ENCODE measurements at places on chromosomes 6 and 20. TPM values are rescaled to one million over a fixed set of nuclear protein-coding genes. Genes with fewer than 3 reads are reported as not detected.

Gene SYNDIG1
- not detected for total RNA-seq

Gene DNMT3B
- 0.43 TPM for total RNA-seq

Gene DEF6
- 232 TPM for total RNA-seq

Gene FOXS1
- not detected for total RNA-seq

Gene NFATC2
- total RNA-seq = 141 TPM

Gene WFDC12
- not detected for total RNA-seq

Gene BPIFB1
- total RNA-seq = not detected

Gene GPR6
- total RNA-seq = not detected

Gene HLA-DOB
- total RNA-seq = 10.4 TPM

Gene OVOL2
- total RNA-seq = not detected

Gene FOXF2
- total RNA-seq = not detected

Gene MAP7
- 0.14 TPM for total RNA-seq

Gene DEFB132
- not detected for total RNA-seq

Gene LY6G6D
- total RNA-seq = not detected

Gene METTL24
- total RNA-seq = 0.24 TPM

Gene EFCAB8
- 1.2 TPM for total RNA-seq

Gene OR2B6
- not detected for total RNA-seq

Gene FAXC
- total RNA-seq = not detected

Gene ULBP3
- 0.64 TPM for total RNA-seq

Gene NKAPL
- 0.31 TPM for total RNA-seq

Gene PPP1R16B
- total RNA-seq = 62.3 TPM

Gene SAPCD1
- 14.5 TPM for total RNA-seq

Gene EPB41L2
- 11.0 TPM for total RNA-seq

Gene RAB44
- total RNA-seq = 0.09 TPM
